ENCODE measurements at places on chromosomes 1 and 21. TPM values are rescaled to one million over a fixed set of nuclear protein-coding genes. Genes with fewer than 3 reads are reported as not detected.

Gene PDZK1IP1
- 17.9 TPM for total RNA-seq

- H3K4me3 ChIP-seq, result no peak overlapping the region
- peaks cover 31% of the 10 kb centered on the region for H3K4me1 ChIP-seq
Observed at GRCh38 chr1:23481904-23482303, 2.1 kb downstream of the ASAP3 start.

Gene SHISAL2A
- total RNA-seq, result not detected

DNA sequence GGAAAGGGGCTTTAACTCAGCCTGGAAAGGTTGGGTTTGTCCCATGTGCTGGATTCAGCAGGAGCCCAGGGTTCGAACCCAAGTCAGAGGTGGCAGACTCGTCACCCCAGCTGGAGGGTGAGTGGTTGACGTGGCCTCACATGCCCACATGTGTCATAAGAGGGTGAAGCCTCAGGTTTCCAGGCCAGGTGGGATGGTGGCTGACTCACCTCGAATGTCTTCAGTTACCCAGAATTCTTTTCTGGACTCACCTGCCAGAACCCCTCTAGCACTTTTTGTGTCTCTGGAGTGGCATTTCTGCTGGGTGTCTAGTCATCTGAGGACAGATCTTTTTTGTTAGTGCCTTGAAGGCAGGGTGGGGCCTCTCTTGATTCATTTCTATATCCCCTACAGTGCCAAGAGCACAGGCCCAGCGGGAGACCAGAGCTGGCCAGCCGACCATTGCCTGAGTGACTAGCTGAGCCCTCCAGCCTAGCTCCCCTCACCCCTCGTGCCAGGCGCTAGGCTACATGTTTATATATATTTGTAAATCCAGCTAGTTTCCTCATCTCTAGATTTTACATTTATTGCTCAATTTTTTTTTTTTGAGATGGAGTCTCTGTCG is 28.1 kb downstream of the IL6R start:
- DNase-seq, result peak; percentile 98
- H3K27ac ChIP-seq, result peak overlapping the region; percentile 55
- no peaks in the 10 kb centered on the region for H3K27me3 ChIP-seq
- H3K36me3 ChIP-seq, result peaks cover 92% of the 10 kb centered on the region
- peaks cover 33% of the 10 kb centered on the region for H3K4me1 ChIP-seq

- peak overlapping the region; percentile 10 for H3K27ac ChIP-seq
- H3K27me3 ChIP-seq, result no peaks in the 10 kb centered on the region
- H3K4me3 ChIP-seq, result no peak overlapping the region
- H3K36me3 ChIP-seq, result no peaks in the 10 kb centered on the region
- peak; percentile 59 for DNase-seq
Observed at GRCh38 chr1:171884475-171884874, 43.2 kb downstream of the DNM3 start.

DNA sequence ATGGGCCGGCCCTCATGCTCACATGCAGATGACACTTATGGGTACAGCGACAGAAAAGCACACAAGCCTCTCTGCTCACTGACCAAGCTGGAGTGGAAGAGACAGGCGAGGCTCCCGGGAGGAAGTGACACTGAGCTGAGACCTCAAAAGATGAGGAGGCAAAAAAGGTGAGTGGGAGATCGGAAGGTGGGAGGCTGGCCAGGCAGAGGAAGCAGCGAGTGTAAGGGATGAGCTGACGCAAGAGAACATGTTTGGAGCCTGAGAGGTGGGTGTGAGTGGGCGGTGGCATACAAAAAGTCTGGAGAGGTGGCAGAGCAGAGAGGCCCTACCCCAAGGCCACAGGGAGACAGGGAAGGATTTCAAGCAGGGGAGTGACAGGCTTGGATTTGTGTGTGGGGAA is 18.2 kb upstream of the CDCP2 start:
- no peaks in the 10 kb centered on the region for H3K27me3 ChIP-seq
- no peak overlapping the region for H3K4me3 ChIP-seq
- H3K27ac ChIP-seq, result no peak overlapping the region
- H3K36me3 ChIP-seq, result no peaks in the 10 kb centered on the region

GRCh38 chr1:29243871-29244200 is 7.5 kb downstream of the PTPRU start:
- no peaks in the 10 kb centered on the region for H3K36me3 ChIP-seq
- peaks cover 35% of the 10 kb centered on the region for H3K4me1 ChIP-seq
- no peak overlapping the region for H3K4me3 ChIP-seq
- H3K27me3 ChIP-seq, result no peaks in the 10 kb centered on the region

Gene CNTN2
- not detected for total RNA-seq

GRCh38 chr1:209443975-209444651 is 139.4 kb upstream of the CAMK1G start:
- H3K4me1 ChIP-seq, result peaks cover 24% of the 10 kb centered on the region
- H3K27me3 ChIP-seq, result no peaks in the 10 kb centered on the region
- H3K4me3 ChIP-seq, result no peak overlapping the region
- H3K36me3 ChIP-seq, result peaks cover 5% of the 10 kb centered on the region
- peak; percentile 54 for DNase-seq
- H3K27ac ChIP-seq, result peak overlapping the region; percentile 17
